Smooth muscle cell of trachea (primary cell): ENCODE measurements at places on chromosomes 6 and 20. TPM values are rescaled to one million over a fixed set of nuclear protein-coding genes. Genes with fewer than 3 reads are reported as not detected.

GGTLC1 gene
- total RNA-seq = not detected in 2 replicates

NAA20 gene
- 31.6 and 42.8 TPM in 2 replicates for total RNA-seq

THBD gene
- total RNA-seq = 27.3 and 37.7 TPM in 2 replicates

IPCEF1 gene
- under 0.01 and 0.58 TPM in 2 replicates for total RNA-seq

SLC17A4 gene
- not detected in 2 replicates for total RNA-seq

PAQR8 gene
- total RNA-seq = 6.5 and 7.1 TPM in 2 replicates

DLL1 gene
- 0.15 and 3.0 TPM in 2 replicates for total RNA-seq

PRKN gene
- total RNA-seq = 4.1 and 7.4 TPM in 2 replicates

DNMT3B gene
- total RNA-seq = 1.7 and 3.8 TPM in 2 replicates

PRSS35 gene
- 4.3 and 9.2 TPM in 2 replicates for total RNA-seq

CNBD2 gene
- 1.5 and 2.6 TPM in 2 replicates for total RNA-seq

YWHAB gene
- total RNA-seq = 88.7 and 158 TPM in 2 replicates

ADAM33 gene
- 136 and 154 TPM in 2 replicates for total RNA-seq

PPP1R14C gene
- total RNA-seq = 0.29 and 0.33 TPM in 2 replicates

STMND1 gene
- total RNA-seq = not detected in 2 replicates

PLAGL2 gene
- total RNA-seq = 1.5 and 2.3 TPM in 2 replicates

HLA-F gene
- 1.3 and 1.9 TPM in 2 replicates for total RNA-seq

NHLRC1 gene
- 4.7 and 5.6 TPM in 2 replicates for total RNA-seq

ADGRB3 gene
- total RNA-seq = under 0.01 and 0.15 TPM in 2 replicates

GSS gene
- total RNA-seq = 74.6 and 79.8 TPM in 2 replicates

ADGB gene
- not detected in 2 replicates for total RNA-seq

CYP24A1 gene
- not detected in 2 replicates for total RNA-seq

SLC17A3 gene
- total RNA-seq = not detected in 2 replicates

C6orf52 gene
- total RNA-seq = 0.50 and 0.58 TPM in 2 replicates

EYA2 gene
- total RNA-seq = 0.44 and 1.5 TPM in 2 replicates

LST1 gene
- not detected in 2 replicates for total RNA-seq

OR12D3 gene
- total RNA-seq = not detected in 2 replicates

MYBL2 gene
- 0.66 and 7.0 TPM in 2 replicates for total RNA-seq

BPIFB4 gene
- total RNA-seq = not detected in 2 replicates

ECI2 gene
- 116 and 166 TPM in 2 replicates for total RNA-seq

SIGLEC1 gene
- not detected in 2 replicates for total RNA-seq

SMOC2 gene
- not detected in 2 replicates for total RNA-seq

PXDC1 gene
- 28.9 and 48.8 TPM in 2 replicates for total RNA-seq
